Ecto neural progenitor cell (in vitro differentiated cells): ENCODE measurements at places on chromosomes 4 and X.
A peak's percentile ranks its signal among the peaks of the same experiment; 100 is the strongest.

GRCh38 chr4:142845293-142846107 lies 601 bp downstream of the INPP4B start:
- peak; percentile 66 for DNase-seq

GRCh38 chr4:81508411-81509185 lies 36.9 kb upstream of the RASGEF1B start:
- DNase-seq: no peak

GRCh38 chr4:128455480-128455879 lies 167.9 kb upstream of the PGRMC2 start:
- no peak for DNase-seq

DNA sequence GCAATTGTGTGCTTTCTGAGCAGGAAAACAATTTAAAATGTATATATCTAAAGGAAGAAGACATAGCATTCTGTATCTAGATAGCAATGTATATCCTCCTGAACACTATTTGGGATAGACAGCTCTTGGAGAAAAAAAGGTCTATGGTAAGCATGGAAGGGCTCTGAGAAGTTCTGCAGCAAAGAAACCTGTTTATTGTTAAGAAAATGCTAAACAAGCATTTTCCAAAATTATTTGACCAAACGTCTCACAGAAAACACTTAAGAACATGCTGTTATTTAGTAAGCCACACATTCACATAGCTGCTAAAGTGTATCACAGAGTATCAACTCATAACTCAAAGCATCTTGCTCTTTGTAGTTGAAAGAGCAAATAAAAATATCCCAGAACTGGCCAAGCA lies 67.9 kb downstream of the SH3RF1 start:
- no peak for DNase-seq

- no peak for DNase-seq
Observed at GRCh38 chr4:124206779-124207605, 505.5 kb downstream of the ANKRD50 start.

- DNase-seq: no peak
Observed at GRCh38 chrX:11678158-11678557, 12.4 kb upstream of the ARHGAP6 start.

GRCh38 chr4:15794905-15795304 lies 16.8 kb downstream of the CD38 start:
- DNase-seq: no peak

GRCh38 chr4:48570646-48571220 lies 80.7 kb downstream of the ZAR1 start:
- DNase-seq: no peak

DNA sequence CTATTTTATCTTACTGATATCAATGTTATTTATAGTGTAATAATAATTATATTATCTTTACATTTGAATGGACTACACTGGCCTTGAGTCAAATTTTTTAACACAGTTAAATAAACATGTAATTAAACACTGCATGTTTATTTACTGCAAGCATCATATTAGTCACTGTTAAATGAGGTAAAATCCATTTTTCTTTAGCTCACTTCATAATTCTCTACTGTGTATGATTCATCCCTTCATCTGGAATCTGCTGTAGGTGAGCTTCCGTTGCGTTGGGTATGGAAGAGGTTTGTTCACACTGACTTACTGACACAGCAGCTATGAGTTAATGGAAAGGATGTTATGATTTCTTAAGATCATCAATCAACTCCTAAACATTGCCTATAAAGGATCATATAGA lies 572.3 kb downstream of the PCDH11X start:
- DNase-seq: no peak

DNA sequence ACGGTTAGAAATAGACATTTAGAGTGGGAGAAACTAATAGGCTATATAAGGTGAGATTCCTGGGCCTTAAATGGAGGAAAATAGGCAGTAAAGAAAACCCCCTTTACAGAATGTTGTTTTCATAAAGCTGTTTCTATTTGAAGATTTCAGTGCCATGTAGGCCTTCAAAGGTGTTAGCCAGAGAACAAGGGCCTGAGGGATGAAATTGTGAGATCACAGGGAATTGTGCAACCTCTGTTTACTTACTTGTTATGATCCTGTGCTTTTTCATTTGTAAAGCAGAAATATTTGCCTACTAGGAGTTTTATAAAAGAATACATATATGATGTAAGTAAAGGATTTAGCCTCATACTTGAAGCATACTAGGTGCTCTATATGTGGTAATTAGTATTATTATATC lies 272.9 kb upstream of the ARX start:
- DNase-seq: no peak

DNA sequence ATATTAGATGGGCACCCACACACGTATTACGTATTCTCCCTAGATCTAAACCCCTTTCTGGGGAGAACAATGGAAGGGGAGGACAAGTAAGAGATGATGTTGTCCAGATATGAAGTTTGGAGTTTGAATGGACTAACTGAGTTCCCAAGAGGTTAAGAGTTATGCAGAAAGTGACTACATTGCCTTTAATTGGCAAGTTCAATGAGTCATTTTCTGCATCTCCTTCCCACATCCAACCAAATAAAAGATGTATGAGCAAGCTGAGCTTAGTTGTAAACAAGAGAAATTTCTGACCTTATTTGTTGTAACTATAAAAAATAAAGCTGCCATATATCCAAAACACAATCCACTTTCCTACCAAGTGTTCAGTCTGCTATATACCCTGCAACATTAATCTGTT lies 50.5 kb downstream of the TIGD2 start:
- DNase-seq: no peak

DNA sequence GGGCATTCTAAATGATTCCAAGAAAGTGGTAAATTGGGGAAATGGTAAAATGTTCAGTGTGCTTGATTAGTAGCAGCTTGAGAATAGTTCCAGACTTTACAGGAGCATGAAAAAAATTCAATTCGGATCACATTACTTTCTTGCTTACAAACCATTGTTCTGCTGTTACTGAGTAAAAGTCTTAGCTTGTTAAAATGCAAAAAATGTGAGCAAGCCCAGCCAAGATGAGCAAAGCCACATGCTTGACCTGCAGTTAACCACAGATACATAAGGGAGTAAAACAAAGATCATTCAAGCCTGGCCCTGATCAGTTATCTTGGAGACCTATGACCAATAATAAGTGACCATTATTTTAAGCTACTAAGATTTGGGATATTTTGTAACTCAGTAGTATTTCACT lies 562.9 kb upstream of the MAGEB2 start:
- DNase-seq: no peak

DNA sequence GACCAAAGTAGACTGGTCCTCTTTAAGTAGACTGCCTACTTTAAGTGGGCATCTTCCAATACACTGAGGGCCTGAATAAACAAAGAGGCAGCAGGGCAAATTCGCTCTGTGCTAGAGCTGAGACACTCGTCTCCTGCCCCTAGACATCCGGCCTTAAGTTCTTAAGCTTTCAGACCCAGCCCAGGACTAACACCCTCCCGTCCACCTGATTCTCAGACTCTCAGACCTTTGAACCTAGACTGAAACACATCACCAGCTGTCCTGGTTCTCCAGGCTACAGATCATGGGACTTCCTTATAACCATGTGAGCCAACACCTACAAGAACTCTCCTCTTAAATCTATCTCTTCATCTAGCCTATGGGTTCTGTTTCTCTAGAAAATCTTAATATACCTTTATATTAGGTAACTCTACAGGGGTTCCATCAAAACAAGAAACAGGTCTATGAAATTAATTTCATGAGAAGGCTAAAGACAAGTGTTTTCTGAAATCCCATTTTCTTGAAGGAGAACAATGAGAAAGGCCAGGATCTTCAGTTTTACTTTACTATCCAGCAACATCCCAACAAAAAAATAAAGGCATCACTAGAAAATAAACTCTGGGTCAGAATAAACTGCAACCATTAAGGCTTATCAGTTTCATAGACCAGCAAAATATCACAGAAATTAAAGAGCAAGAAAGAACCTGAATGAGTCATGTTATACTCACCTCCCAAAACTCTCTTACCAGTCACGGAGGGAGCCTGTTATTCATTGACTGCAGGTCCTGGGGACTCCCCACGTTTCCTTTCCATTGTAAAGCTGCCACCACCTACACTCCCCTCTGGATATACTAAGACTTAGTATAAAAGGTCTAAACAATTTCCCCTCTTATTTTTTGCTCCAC lies 14.8 kb downstream of the ADGRA3 start:
- no peak for DNase-seq

DNA sequence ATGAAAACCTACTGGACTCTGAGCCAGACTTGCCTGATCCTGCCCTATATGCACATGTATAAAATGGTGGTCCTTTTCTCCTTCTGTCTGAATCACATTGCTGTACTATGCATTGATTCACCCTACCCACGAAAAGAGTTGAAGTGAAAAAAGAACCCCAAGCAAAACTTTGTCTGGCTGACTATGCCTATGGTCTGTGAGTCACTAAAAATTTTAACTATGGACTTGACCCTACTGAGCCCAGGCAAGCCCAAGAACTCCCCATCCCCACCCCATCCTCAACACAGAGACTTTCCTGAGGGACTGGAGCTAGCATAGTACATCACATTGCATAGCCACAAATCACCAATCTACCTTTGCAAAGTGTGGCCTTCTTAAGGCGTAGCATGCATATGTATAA lies 116.6 kb upstream of the TENM3 start:
- no peak for DNase-seq

DNA sequence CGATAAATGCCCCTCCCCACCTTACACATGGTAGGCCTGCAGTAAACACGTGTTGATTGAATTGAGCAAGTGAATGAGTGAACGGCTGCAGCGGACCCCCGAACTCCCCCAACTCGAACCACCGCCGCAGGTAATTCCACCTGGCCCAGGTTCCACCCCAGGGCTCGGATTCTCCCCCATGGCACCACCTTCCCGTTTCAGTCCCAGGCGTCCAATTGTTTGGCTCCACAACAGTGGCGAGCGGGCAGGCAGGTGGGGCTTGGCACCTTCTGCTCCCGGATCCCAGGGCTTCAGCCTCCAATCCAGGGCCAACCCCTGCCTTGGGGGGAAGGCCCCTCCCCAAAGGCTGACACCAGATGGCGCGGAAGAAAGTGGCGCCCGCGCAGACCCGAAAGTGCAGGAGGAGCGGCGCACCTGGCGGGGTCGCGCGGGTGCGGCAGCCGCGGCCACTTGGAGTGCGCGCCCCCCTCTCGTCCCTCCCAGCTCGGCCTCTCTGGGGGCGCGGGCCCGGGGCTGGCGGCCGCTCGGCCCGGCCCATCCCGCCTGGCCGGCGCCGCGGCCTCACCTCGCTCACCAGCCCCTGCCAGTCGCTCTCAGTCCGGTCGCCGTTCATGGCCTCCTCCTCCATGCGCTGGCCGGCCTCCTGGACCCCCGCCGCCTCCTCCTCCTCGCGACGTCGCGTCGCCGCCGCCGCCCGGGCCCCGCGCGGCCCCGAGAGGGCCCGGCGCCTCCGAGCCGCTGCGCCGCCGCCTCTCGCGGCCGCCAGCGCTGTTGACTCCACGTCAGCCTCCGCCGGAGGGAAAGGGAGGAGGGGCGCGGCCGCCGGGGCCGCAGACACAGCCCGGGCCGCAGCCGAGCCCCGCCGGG lies at the start of gene CCDC149:
Gene CCDC149 (minus strand): TSS at position 791 of the 867 bp plus-strand sequence. CDS start 178 bp downstream, at position 613.
- peak; percentile 78 for DNase-seq

GRCh38 chrX:49172280-49172780 lies 632 bp downstream of the PLP2 start:
- DNase-seq: no peak

DNA sequence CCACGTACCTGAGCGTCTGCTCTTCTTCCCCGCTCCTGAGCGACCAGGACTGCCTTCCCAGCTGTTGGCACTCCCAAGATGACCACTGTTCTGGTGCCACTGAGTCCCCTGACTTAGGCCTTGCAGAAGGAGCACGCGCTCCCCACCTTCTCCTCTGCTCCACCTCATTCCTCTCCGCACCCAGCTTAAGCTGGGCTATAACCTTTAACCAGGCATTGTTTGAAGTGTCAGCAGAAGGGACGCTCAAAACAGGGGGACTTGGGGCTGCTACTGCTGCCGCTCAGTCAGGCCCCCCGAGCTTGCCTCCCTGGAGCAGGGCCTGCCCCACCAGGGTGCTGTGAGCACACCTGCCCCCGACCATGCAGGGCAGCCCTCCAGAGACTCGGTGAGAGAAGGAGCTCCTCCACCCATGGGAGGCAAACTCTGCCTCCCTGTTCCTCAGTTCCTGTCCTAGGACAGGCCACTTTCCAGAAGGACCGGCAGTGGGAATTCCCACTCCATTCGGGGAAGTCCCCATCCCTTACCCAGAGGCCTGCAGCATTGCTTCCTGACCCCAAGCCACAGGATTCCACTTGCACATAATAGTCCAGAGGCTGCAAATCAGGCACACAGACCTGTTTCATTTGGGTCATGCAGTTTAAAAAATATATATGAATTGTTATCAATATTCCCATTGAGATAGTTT lies 99.7 kb upstream of the ENPP6 start:
- DNase-seq: no peak

- no peak for DNase-seq
Observed at GRCh38 chr4:148015058-148015457, 283.2 kb downstream of the ARHGAP10 start.

GRCh38 chrX:9207142-9207541 lies 173.2 kb upstream of the FAM9B start:
- no peak for DNase-seq

GRCh38 chr4:148112231-148112982 lies 329.8 kb downstream of the NR3C2 start:
- DNase-seq: no peak

GRCh38 chrX:10064736-10065135 lies 92.0 kb upstream of the CLCN4 start:
- DNase-seq: no peak

- DNase-seq: no peak
Observed at GRCh38 chrX:22634083-22634482, 361.4 kb downstream of the CBLL2 start.

DNA sequence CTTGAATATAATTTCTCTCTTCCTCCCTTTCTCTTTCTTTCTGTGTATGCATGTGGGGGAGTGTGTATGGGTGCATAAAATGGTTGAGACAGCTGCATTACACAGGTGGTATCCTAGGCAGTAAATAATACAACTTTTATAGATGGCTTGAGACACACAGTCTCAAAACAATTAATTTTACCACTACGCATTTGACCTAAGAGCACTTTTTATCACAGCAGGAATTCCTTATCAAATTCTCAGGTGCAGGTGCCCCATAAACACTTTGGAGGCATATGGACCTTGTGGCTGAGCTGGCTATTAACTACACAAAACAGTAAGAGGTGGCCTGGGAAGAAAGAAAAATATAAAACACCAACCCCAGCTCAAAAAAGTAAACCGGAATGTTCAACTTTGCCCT lies 91.3 kb downstream of the RASGEF1B start:
- no peak for DNase-seq

- DNase-seq: peak; percentile 33
Observed at GRCh38 chrX:1181170-1181569, 31.3 kb downstream of the CRLF2 start.

GRCh38 chr4:190014771-190015537 lies 12.1 kb downstream of the FRG2 start:
- DNase-seq: peak; percentile 54
